Lung microvascular endothelial cell (primary cell): ENCODE measurements at places on chromosomes 6 and 20.

- DNase-seq = no peak
Measured at GRCh38 chr6:12530345-12530744, 186.2 kb upstream of the PHACTR1 start.

- no peak for DNase-seq
Measured at GRCh38 chr6:101760843-101761621, 367.5 kb downstream of the GRIK2 start.

GRCh38 chr6:116278854-116279231 is 887 bp downstream of the TSPYL1 start:
- peak; percentile 60 for DNase-seq

GRCh38 chr6:14641423-14642135 is 524.0 kb downstream of the CD83 start:
- no peak for DNase-seq

DNA sequence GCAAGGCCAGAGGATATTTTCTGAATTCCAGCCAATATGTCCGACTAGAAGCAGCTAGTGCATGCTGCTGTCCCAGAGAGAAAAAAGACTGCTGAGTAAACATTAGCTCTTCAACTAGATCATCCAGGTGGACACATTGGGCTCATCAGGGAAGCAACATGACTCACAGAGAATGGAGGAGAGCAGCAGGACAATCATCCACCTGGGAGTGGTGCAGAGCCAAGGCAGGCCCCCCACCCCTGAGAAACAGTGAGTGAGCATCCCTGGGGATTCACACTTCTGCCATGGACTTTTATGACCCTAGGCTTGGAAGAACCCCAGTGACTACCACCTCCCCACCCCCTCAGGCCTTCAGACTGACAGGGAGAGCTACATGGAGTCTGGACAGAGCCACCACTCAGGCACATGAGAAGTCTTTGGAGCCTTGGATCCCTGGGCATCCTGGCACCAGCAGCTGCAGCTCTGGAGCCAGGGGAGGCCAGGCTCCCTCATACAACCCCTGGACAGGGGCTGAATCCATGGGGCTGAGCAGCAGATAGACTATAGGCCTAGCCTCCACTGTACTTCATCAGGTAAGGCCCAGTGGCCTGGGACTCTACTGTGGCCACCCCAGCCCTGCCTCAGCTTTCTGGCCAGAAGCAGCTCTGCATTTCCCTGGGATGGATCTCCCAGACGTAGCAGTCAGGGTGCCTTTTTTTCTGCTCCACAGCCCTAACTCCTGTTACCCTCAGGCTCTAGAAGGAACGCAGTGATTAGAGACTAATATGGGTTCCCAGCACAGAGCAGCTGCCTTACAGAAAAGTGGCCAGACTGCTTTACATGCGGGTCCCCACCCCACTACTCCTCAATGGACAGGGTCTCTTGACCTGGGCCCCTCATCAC is 82.9 kb upstream of the RNF217 start:
- no peak for DNase-seq

- no peak for DNase-seq
Measured at GRCh38 chr6:27986928-27987725, 30.1 kb downstream of the OR2B6 start.

GRCh38 chr6:91646649-91647048 is 1059.8 kb upstream of the MAP3K7 start:
- no peak for DNase-seq
